ENCODE measurements at places on chromosomes 6 and 20.

- no peak for DNase-seq
Measured at GRCh38 chr6:228881-229651, 63.2 kb upstream of the DUSP22 start.

DNA sequence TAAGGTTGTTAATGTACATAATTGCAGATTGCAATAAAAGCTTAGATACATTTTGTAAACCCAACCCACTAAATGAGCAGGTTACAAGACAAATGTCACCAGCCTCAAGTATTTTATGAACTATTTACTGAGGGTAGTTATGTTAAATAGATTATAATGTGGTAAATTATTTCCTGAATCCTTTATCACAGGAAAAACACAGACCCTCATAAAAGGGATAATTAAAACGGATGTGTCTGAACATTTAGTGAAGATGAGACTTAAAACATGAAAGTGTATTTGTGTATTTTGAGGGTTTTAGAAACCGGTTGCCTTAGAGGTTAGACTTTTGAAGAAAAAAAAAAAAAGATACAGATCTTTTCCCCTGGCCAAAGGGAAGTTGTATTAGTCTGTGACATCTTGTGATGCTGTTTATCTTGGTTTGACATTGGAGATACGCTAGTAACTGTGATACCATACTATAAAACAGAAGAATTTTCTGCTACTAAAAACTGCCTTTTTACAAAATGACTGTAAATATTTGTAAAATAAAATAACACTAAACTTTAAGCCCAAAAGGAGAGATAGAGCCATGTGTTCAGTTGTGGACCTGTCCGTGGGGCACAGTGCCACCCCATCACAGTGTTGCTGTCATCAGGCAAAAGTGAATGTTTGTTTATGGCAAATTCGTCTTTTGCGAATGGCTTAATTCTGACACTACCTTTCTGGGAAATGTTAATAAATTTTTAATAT is 9.7 kb downstream of the DYNLT1 start:
- DNase-seq, result no peak

GRCh38 chr20:37541326-37541725 is 13.7 kb upstream of the BLCAP start:
- DNase-seq, result no peak

- no peak for DNase-seq
Measured at GRCh38 chr6:20699402-20699801, 165.1 kb downstream of the CDKAL1 start.

DNA sequence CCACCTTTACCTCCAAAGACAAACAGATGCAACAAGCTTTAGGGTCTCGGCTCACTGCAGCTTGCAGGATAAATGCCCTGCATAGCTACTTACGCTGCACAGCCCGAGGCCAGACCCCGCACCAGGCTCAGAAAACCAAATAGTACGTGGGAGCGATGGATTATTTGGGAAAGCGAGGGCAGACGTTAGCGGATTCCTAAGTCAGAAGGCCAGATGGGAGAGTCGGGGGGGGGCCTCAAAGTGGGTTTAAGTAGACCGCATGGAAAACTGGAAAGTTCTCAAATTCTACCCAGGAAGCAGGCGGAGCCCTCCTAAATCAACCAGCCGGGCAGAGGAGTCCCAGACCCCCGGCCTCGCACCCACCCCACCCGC is 382 bp downstream of the SFT2D1 start:
- no peak for DNase-seq

- DNase-seq, result no peak
Measured at GRCh38 chr6:136752554-136752953, 39.7 kb downstream of the MAP3K5 start.

GRCh38 chr20:46755483-46756413 is 46.3 kb downstream of the SLC2A10 start:
- DNase-seq, result no peak

DNA sequence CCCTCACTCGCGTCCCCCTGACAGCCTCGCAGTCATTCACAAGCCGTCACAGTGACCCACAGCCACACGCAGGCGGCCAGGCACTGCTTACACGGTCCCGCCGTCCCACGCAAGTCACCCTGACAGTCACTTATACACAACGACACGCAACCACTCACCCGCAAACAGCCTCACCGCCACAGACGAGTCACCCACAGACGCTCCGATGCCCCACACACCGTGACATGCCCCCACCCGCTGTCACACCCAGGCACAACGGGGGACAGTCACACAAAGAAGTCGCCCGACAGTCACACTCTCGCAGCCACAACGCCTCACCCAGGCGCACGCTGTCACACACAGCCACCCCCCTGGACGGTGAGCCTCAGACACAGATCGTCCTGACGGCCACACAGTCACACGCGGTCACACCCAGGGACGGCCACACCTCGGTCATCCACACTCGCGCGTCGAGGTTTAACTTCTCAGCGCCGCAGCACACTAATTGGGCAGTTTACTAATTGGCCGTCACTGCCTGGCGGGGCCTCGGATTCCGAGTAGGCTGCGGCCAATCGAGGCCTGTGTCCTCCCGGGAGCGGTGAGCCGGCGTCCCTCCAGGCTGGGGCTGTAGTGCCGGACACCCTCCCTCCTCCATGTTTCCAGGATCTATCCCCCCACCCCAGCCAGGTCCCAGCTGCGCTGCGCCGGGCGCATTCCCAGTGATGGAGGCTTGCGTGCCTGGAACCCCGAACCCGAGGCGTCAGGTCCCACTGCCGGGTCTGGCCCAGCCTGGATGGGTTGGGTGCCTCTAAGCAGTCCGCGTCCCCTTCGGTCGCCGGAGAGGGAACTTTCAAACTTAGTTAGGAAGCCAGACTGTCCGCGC is 790 bp downstream of the TOX2 start:
- DNase-seq, result no peak

DNA sequence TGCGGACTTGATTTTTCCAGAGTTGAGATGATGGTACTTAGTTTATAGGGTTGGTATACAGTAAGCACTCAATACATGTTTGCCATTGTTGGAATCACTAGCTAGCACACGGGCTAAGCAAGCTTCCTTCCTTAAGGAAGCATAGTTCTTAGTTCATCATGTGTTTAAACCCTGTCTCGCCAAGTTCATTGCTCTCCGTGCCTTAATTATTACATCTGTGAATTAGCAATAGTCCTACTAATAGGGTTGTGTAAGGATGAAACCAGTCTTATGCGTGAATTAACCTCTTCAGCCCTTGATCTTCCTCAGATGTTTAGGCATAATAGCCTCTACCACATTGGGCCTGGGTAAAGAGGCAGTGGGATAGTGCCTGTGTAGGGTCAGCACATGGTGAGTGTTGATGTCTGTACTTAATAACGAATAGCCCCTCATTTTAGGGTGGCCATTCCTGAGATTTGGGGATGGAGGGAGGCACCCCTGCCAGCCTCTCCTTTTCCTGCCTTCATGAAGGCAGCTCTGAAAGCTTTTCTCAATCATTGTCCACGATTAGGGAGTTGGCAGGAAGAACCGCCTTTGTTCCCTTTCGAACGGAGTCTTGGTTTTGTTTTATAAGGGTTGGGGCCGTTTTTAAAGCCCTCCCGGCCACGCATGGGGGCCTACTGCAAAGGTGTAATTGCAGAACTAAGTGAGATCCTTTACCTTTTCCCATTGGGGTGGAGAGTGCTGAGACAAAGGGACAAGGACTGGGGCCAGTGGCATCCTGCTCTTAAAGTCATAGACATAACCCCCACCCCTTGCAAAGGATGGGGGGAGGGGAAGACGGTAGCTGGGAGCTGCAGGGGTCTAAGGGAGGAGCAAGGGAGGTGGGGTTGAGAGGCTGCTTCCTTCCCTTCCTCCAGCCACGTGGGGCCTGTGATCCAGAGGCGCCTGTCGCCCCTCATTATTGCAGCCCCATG is 2.1 kb downstream of the DNMT3B start:
- no peak for DNase-seq

- no peak for DNase-seq
Measured at GRCh38 chr6:165178056-165178455, 131.3 kb downstream of the C6orf118 start.
